GM23248 (cell line): ENCODE measurements at places on chromosomes 5 and 9. TPM values are rescaled to one million over a fixed set of nuclear protein-coding genes. Genes with fewer than 3 reads are reported as not detected.

DNA sequence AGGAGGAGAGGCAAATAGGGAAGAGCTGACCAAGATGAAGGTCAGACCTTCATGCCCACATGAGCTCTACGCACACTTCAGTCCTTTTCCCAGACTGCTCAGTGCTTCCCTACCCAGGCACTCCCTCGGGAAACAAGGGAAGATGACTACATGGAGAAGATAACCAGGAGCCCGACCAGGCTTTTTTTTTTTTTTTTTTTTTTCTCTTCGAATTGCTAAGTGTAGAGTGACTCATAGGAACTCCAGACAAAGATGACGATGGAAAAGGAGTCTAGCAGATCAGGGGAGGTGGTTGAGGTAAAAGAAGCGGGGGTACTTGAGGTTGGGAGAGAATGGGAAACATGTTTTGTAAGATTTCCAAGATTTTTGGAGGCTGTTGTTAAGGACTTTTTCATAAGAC is 526.1 kb downstream of the BNC2 start:
- DNase-seq: peak; percentile 92

DNA sequence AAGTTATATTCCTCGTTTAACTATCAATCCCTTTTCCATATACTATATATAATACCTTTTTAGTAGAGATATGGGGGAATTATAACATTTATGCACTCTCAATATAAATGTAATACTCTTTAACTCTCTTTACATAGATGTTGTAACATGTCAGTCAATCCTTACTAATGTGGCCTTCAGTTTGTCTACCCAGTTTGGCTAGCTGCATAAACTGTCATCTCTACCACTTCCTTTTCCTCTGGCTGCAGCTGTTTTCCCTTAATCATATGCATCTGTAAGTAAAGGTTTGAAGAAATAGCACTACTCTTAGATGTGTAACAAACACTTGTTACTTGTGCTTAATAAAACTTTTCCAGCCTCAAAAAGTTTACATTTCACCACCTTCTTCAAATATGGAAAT is 13.4 kb downstream of the ABHD17B start:
- no peak for DNase-seq

DNA sequence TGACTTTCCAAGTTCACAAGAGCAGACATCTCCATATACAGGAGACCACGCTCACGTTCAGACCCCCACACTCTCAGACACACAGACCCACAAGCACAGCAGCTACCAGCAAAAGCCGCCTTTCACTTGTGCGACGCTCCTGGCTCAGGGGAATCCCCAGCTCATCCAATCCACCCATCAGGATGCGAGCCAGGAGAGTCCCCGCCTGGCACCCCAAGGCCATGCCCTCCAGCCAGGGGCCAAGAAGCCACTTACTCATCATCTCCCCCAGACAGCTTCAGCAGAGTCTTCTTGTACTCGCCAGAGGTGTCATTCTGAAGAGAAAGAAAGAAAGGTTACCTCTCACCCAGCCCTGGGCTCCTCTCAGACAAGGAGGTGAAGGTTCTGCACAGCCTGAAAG is 29.7 kb downstream of the ANXA6 start:
- DNase-seq: no peak

DNA sequence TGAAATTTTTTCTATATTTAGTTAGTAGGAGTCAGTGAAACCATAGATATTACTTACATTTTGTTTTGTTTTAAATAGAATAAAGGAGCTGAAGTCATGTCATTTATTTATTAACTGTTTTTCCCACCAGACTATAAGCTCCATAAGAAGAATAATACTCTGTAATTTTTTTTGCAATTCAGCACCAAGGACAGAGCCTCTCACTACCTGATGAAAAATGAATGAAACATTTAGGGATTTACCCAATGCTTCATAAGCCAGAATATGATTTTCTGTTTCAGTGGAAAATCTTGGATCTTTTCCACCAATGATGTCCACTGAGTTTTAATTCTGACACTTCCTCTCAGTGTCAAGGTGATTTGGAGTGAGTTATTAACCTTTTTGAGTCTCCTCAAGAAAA is 624.9 kb upstream of the GRAMD2B start:
- peak; percentile 32 for DNase-seq

DNA sequence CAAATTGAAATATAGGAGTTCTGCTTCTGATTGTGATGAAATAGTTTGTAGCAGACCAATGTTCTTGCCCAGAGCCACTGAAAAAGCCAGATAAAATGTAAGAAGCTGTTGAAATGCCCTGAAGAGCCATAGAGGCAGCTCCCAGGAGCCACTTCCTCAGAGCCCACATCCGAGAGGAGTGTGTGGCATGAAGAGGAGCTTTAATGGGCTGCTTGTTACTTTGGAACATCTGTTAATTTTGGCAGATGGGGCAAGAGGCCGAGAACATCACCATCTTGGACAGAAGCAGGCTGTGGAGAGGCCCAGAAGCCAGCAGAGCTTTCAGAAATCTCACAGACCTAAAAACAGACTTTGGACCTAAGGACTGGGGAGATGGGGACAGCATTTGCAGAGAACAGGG is 370.8 kb downstream of the GADD45G start:
- no peak for DNase-seq

Gene TTC1
- 39.9 and 46.8 TPM in 2 replicates for total RNA-seq

Gene SLC12A7
- total RNA-seq: 1.6 and 1.9 TPM in 2 replicates

GRCh38 chr9:110472111-110472510 is 107.4 kb downstream of the SVEP1 start:
- no peak for DNase-seq
